Left lung (tissue), 14 donors: ENCODE measurements at places on chromosomes 2 and 18. TPM values are rescaled to one million over a fixed set of nuclear protein-coding genes. Genes with fewer than 3 reads are reported as not detected.
A peak's percentile ranks its signal among the peaks of the same experiment; 100 is the strongest.

DNA sequence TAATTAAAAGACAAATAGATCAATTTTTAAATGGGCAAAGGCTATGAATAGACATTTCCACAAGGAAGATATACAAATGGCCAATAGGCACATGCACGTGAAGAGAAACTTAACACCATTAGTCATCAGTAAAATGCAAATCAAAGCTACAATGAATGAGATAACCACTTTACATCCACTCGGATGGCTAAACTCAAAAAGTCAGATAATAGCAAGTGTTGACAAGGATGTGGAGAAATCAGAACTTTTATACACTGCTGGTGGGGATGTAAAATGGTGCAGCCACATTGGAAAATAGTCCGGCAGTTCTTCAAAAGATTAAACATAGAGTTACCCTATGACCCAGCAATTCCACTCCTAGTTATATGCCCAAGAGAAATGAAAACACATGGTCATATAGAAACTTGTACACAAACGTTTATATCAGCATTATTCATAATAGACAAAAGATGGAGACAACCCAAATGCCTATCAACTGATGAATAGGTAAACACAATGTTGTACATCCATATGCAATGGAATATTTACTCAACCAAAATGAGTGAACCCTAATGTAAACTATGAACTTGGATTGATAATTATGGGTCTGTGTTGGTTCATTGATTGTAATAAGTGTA, 51.1 kb downstream of the SMAD7 start:
- H3K4me1 ChIP-seq: peaks cover 20% of the 10 kb centered on the region
- no peaks in the 10 kb centered on the region for H3K27me3 ChIP-seq
- no peak for DNase-seq

DNA sequence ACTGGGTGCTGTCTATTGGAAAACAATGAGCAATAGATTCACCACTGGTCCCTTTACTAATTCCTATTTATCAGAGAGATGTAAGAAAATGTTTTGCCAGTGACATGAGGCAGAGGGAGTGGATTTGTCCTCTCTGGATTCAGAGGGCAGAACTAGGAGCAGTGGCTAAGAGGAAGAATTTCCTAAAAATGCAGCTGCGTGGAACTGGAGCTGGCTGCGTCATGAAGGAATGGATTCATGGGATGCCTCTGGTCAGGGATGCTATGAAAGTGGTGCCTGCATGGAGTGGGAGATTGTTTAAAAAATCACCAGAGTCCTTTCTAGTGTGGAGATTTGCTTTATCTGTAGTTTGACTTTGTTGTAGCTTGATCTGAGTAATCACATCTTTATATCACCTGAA, 78.3 kb downstream of the ARHGEF33 start:
- no peak overlapping the region for H3K4me3 ChIP-seq
- DNase-seq: no peak
- no peak overlapping the region for H3K27ac ChIP-seq
- no peaks in the 10 kb centered on the region for H3K27me3 ChIP-seq
- H3K36me3 ChIP-seq: no peaks in the 10 kb centered on the region

- DNase-seq: no peak
- peak overlapping the region; percentile 77 for H3K27ac ChIP-seq
- peaks cover 4% of the 10 kb centered on the region for H3K27me3 ChIP-seq
- H3K4me1 ChIP-seq: no peaks in the 10 kb centered on the region
- H3K36me3 ChIP-seq: no peaks in the 10 kb centered on the region
These were observed 7.9 kb upstream of the ZNF407 start for GRCh38 chr18:74589811-74590210.

DNA sequence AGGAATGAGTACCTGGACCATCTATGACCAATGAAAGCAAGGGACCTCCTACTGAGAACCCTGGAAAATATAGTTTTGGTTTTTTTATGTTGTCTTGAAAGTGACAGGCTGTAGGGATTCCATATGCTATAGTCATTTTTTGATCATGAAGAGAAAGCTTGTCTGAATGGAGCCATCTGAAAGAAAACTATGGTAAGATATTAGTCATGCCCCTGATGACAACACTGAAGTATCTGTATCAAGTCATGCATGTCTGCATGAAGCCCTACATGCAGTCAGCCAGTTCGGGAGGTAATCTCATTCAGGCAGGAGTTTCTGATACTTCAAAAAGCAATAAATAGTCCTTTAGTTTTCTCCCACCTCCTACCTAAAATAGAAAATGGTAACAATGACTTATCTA, 1042.0 kb downstream of the DPP10 start:
- no peaks in the 10 kb centered on the region for H3K36me3 ChIP-seq
- H3K27ac ChIP-seq: no peak overlapping the region
- no peak overlapping the region for H3K4me3 ChIP-seq
- H3K27me3 ChIP-seq: no peaks in the 10 kb centered on the region
- no peak for DNase-seq
- no peaks in the 10 kb centered on the region for H3K4me1 ChIP-seq

DNA sequence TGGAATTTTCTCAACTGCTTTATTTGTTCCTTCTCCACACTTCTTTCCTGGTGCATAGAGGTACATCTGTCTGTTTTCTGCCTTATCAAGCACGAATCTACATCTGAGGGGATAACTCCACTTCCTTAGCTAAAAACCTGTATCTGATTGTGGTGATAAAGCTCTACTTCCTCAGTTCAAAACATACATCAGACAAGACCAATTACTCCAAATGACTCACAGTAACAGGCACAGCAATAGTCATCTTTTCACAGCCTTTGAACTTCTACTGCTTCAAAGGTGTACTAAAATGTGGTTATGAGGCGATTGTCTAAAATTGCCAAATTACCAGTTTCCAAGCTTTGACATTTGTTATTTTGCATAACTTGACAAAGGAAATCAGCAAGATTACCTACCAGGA, 803.6 kb upstream of the ZEB2 start:
- DNase-seq: no peak
- no peak overlapping the region for H3K27ac ChIP-seq
- no peaks in the 10 kb centered on the region for H3K4me1 ChIP-seq
- no peak overlapping the region for H3K4me3 ChIP-seq

- peaks cover 9% of the 10 kb centered on the region for H3K4me1 ChIP-seq
- H3K36me3 ChIP-seq: no peaks in the 10 kb centered on the region
- H3K27ac ChIP-seq: no peak overlapping the region
- peak; percentile 27 for DNase-seq
These were observed 125.9 kb upstream of the NABP1 start for GRCh38 chr2:191552066-191552465.

DNA sequence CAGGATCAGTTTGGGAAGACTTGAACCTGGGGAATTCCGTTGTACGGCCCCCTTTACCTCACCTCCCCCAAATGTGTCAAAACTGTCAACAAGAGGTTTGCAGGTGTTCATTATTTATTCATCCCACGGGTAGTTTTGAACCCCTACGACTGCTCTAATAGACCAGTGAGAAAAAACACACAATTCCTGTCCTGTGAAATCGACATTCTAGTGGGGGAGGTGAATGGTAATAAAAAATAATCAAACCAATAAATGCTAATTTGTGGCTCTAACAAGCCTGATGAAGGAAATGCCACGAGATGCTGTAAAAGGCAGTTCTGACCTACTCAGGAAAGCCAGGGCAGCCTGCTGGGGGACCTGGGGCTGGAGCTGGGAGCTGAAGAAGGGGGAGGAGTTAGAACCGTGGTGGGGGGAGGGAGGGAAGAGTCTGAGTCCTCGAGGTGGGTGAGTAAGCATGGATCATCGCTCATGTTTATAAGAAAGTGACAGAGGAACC, 463 bp upstream of the DNAJB2 start:
- H3K4me3 ChIP-seq: peak overlapping the region; percentile 85
- no peaks in the 10 kb centered on the region for H3K36me3 ChIP-seq
- peaks cover 39% of the 10 kb centered on the region for H3K4me1 ChIP-seq
- no peak for DNase-seq
- H3K27me3 ChIP-seq: no peaks in the 10 kb centered on the region

Gene GLS
- 125 TPM for polyA plus RNA-seq

Gene MC5R
- not detected for polyA plus RNA-seq

Gene GKN1
- polyA plus RNA-seq: not detected

Gene ITM2C
- polyA plus RNA-seq: 320 TPM

Gene TIGD1
- polyA plus RNA-seq: 9.6 TPM

Gene TNFAIP6
- 3.3 TPM for polyA plus RNA-seq
